Activated naive CD8-positive, alpha-beta T cell treated with anti-CD3 and anti-CD28 coated beads for 36 hours (primary cell): ENCODE measurements at places on chromosomes 11 and 22. TPM values are rescaled to one million over a fixed set of nuclear protein-coding genes. Genes with fewer than 3 reads are reported as not detected.

The OR51B5 gene
- not detected for total RNA-seq

GRCh38 chr11:67320011-67320410 lies 16.7 kb downstream of the SSH3 start:
- H3K27ac ChIP-seq = no peak overlapping the region
- H3K4me3 ChIP-seq = no peak overlapping the region
- peaks cover 6% of the 10 kb centered on the region for H3K27me3 ChIP-seq
- peaks cover 18% of the 10 kb centered on the region for H3K4me1 ChIP-seq

The TTC28 gene
- 1.0 TPM for total RNA-seq

The MFRP gene
- not detected for total RNA-seq

- no peaks in the 10 kb centered on the region for H3K36me3 ChIP-seq
- H3K4me1 ChIP-seq = peaks cover 51% of the 10 kb centered on the region
- H3K4me3 ChIP-seq = peak overlapping the region; percentile 52
- H3K27ac ChIP-seq = peak overlapping the region; percentile 77
- DNase-seq = no peak
Measured at GRCh38 chr22:37186997-37187522, 987 bp downstream of the C1QTNF6 start.

DNA sequence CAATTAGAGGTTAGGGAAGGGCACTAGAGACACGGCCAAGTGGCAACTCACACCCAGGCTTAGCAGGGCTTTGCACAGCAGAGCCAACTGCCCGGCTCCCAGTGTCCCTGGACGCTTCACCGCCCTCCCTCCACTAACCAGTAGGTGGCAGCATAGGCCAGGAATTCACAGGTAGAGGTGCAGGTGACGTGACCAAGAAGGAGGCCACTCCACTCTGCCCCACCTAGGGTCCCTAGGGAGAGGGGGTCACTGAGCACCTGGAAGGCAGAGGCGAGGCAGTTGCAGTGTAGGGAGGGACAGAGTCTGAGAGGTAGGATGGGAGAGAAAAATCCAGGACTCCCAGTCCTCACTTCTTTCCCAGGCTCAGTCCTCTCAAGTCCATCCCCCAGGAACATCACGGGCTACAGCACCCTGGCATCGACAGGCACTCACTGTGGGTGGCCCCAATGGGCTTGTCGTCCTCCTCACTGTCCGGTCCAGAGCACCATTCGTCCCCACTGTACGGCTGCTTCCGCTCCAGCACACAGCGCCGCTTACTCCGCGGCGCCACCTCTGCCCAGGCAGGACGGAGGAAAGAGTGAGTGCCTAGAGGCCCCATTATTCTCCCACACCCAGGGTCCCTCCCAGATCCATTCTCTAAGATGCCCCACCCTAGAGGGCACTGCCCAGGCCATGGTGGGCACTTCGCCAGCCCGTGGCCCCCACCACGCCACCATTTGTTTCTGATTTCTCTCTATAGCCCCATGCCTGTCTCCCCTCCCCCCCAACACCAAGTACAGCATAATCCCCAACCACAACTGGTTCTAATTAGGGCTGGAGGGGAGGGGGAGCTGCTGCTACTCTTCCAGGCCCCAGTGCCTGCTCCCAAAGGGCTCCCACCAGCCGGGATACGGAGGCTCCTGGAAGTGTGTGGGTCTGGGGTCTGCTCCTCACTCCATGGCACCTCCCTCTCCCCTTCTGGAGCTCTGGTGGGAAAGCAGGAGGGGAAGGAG lies 18.4 kb downstream of the BCL9L start:
- H3K27ac ChIP-seq = peak overlapping the region; percentile 69
- no peaks in the 10 kb centered on the region for H3K27me3 ChIP-seq
- H3K4me1 ChIP-seq = peaks cover 43% of the 10 kb centered on the region
- no peak overlapping the region for H3K4me3 ChIP-seq

GRCh38 chr11:70483077-70483861 lies 84.9 kb downstream of the CTTN start:
- H3K4me3 ChIP-seq = no peak overlapping the region
- no peaks in the 10 kb centered on the region for H3K36me3 ChIP-seq
- H3K27me3 ChIP-seq = no peaks in the 10 kb centered on the region
- H3K27ac ChIP-seq = no peak overlapping the region
- DNase-seq = no peak

GRCh38 chr11:99383648-99384245 lies 363.0 kb downstream of the CNTN5 start:
- H3K4me1 ChIP-seq = no peaks in the 10 kb centered on the region
- no peaks in the 10 kb centered on the region for H3K36me3 ChIP-seq
- DNase-seq = no peak
- no peaks in the 10 kb centered on the region for H3K27me3 ChIP-seq
- H3K27ac ChIP-seq = no peak overlapping the region

GRCh38 chr11:102666331-102666957 lies 39.1 kb downstream of the MMP27 start:
- peaks cover 1% of the 10 kb centered on the region for H3K4me1 ChIP-seq
- no peak overlapping the region for H3K4me3 ChIP-seq
- no peaks in the 10 kb centered on the region for H3K36me3 ChIP-seq

GRCh38 chr11:79616392-79616851 lies 175.6 kb upstream of the TENM4 start:
- no peaks in the 10 kb centered on the region for H3K36me3 ChIP-seq
- no peaks in the 10 kb centered on the region for H3K27me3 ChIP-seq
- no peaks in the 10 kb centered on the region for H3K4me1 ChIP-seq
